ENCODE measurements at places on chromosomes 11 and 22. TPM values are rescaled to one million over a fixed set of nuclear protein-coding genes. Genes with fewer than 3 reads are reported as not detected.

- no peak for DNase-seq
Measured at GRCh38 chr22:39994566-39995392, at the start of gene FAM83F. FAM83F (plus strand) TSS chr22:39994954; CDS start chr22:39995043, 89 bp downstream.

DNA sequence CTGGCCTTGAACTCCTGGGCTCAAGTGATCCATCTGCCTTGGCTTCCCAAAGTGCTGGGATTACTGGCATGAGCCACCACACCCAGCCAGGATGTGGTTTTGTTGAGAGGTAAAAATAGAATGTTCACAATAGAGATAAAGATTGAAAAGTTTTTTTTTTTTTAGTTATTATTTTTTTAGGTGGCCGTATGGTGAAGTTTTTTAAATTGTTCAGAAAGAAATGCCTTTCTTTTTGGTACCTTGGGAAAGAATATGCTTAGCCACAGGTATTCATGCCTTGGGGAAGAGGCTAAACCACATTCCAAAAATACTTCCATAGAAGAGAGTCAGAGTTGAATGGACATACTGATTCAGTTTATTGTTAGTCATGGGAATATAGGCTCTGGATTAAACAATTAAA is 143.4 kb downstream of the C11orf91 start:
- no peak for DNase-seq

DNA sequence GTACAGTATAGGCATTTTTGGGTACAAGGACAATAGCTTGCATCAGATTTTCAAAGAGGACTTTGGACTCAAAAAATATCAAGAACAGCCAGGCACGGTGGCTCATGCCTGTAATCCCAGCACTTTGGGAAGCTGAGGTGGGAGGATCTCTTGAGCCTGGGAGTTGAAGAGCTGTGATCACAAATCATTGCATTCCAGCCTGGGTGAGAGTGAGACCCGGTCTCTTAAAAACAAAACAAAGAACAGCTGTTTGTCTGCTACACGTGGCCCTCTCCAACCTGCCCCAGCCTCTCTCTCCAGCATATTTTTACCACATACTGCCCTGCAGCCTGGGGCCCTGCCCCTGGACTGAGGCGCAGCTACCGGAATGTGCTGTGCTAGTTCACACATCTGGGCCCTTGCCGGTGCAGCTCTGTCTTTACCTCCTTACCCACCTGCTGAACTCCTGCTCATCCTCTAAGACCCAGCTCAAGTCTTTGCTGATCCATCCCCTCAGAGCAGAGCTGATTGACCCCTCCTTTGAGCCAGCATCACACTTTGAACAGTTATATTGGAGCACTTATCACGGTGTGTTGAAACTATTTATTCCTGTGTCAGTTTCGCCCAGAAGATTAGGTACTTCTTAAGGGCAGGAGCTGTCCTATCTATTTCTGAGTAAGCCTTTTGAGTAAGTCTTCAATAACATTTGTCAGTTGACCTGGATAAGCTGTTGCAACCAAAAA is 29.4 kb downstream of the GRIK4 start:
- DNase-seq, result no peak

The APOL2 gene
- total RNA-seq, result 46.5 TPM

DNA sequence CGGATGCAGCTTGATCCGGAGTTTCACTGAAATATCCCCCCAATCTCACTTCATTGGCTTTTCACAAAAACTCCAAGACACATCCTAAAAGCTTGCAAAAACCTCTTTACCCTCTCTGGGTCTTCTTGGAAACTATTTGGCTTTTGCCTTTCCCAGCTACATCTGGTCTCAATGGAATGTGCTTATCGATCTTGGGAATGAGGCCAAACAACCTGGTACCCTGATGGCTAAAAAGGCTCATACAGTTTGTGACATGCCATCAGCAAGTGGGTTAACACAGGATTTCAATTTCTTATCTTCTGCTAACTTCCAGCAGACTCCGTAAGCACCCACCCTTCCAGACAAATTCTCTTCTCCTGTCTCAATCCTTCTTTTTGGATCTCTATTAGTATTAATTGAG is 45.9 kb upstream of the TEAD1 start:
- no peak for DNase-seq

All from uterus (tissue), 4 donors.